Right atrium auricular region (tissue), 2 donors: ENCODE measurements at places on chromosomes 16 and 17.
A peak's percentile ranks its signal among the peaks of the same experiment; 100 is the strongest.

GRCh38 chr17:80261895-80262279 is 1.2 kb downstream of the RNF213 start:
- no peaks in the 10 kb centered on the region for H3K27me3 ChIP-seq
- H3K4me1 ChIP-seq: no peaks in the 10 kb centered on the region
- peak overlapping the region; percentile 97 for H3K27ac ChIP-seq
- no peak for DNase-seq
- peaks cover 6% of the 10 kb centered on the region for H3K36me3 ChIP-seq

DNA sequence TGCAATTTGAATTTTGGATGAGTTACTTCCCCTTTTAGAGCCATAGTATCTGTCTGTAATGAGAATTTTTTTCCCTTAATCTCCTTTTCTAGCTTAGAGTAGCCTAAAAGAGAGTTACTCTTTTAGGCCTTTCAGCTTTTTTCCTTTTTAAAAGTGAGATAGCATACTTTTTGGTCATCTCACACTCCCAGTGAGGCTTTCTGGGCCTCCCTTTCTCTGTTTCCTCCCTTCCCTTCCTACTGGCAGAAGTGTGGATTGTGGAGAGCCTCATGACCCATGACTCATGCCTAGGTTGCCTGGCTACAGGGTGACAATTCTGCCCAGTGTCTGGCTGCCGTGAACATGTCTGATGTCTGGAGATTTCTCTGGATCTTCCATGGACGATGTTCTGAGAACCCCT is 15.2 kb downstream of the KRT23 start:
- peak overlapping the region; percentile 51 for H3K27ac ChIP-seq
- no peaks in the 10 kb centered on the region for H3K27me3 ChIP-seq
- no peaks in the 10 kb centered on the region for H3K4me1 ChIP-seq
- H3K4me3 ChIP-seq: no peak overlapping the region

DNA sequence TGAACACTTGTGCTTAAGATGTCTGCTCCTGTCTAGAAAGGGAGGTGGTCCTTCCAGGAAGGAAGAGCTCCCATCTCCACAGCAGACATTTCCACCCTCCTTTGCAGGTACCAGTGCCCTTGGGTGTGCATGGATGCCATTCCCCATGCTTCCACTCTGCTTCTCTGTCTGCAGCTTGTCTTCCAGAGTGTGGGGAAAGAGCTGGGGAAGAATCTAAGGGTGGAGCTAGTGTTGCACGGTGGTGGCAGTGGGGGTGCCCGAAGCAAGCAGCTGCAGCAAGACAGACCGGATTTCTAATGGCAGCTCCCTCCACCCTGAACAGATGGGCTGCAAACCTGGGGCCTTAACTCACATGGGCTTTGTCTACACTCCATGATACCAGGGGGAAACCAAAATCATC is 22.6 kb upstream of the HOXB13 start:
- H3K36me3 ChIP-seq: no peaks in the 10 kb centered on the region
- H3K4me3 ChIP-seq: no peak overlapping the region
- H3K4me1 ChIP-seq: no peaks in the 10 kb centered on the region
- DNase-seq: no peak

DNA sequence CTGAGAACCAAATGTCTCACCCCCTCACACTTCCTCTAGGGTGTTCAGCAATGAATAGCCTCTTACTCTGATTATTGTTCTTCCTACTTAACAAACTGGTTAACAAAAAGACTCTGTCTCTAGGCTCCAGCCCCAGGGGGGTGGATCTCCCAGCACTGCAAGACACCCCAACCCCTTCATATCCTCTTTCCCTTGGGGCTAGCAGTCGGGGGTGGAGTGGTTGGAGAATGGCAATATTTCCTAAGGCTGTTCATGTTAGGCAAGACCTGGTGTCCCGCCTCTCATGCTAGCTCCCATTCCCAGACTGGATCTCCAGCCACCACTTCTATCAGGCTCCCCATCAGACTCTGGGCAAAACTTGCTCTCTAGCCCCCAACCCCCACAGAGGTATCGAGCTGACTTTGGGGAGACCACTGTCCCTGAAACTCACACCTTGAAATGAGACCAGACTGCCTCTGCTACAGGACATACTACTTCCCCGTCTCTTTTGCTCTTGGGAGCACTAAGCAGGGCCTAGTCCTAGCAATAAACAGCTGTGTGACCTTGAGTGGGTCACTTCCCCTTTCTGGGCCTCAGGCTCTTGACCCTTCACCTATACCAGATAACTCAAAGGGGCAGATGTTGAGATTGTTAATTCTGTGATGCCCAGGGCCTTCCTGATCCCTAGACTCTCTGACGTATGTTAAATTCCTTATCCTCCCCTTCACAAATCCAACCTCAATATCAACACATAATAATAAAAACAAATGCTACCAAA is 2.4 kb downstream of the SLC25A35 start:
- no peaks in the 10 kb centered on the region for H3K27me3 ChIP-seq
- no peak overlapping the region for H3K4me3 ChIP-seq
- H3K4me1 ChIP-seq: no peaks in the 10 kb centered on the region
- DNase-seq: no peak
- H3K36me3 ChIP-seq: no peaks in the 10 kb centered on the region
- H3K27ac ChIP-seq: no peak overlapping the region
